ENCODE measurements at places on chromosomes 3 and 15.
A peak's percentile ranks its signal among the peaks of the same experiment; 100 is the strongest.

DNA sequence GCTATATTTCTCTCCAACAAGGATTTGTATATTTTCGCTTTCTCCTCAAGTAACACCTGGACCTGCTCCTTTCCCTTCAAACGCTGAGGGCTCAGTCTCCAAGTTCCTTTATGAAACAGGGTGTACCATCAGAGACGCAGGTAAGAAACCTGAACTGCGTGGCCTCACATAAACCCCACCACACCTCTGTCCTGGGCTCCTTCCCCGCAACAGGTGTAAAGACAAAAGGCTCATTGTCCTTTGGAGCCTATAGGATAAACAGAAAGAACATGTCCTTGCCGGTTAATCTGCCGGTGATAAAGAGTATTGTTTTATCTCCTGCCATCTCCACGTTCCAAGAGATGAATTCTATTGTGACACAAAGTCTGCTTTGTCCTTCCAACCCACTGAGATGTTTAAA, 111.8 kb upstream of the ADAMTS9 start:
- no peak for DNase-seq

DNA sequence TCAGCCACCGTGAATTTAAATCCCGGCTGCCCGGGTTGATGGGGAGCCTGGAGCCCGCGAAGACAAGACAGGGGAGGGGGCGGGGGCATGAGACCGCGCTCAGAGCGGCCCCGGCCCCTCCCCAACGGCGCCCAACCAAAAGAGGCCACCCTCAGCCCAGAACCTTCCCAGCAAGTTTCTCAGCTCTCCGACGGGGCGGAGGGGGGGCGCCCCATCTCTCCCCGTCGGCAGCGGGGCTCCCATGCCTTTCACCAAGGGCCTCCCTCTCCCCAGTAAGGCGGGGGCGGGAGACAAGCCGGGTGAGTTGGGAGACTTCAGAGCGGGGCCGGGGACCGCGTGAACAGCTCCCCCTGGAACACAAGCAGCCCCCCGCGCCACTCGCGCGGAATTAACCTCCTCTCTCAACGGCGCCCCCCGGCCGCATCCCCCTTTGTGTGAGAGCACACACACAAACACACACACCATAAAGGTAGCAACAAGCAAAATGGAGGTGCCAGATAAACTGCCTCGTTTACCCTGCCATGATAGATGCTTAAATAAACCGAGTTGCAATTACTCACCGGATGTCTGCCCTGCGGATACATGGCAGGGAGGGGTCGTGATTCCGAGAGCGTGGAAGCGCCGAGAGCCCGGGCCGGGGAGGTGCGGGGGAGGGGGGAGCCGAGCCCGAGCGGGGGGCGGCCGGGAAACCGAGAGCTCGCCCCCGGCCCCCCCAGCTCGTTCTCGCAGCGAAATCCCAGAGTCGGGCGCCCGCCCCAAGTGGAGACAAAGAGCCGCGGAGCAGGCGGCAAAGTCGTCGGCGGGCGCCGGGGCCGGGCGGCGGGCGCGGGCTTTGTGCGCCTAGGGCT, 1.3 kb downstream of the TLE3 start:
- DNase-seq: peak; percentile 29

GRCh38 chr15:100900136-100900794, 18.9 kb upstream of the LRRK1 start:
- no peak for DNase-seq

DNA sequence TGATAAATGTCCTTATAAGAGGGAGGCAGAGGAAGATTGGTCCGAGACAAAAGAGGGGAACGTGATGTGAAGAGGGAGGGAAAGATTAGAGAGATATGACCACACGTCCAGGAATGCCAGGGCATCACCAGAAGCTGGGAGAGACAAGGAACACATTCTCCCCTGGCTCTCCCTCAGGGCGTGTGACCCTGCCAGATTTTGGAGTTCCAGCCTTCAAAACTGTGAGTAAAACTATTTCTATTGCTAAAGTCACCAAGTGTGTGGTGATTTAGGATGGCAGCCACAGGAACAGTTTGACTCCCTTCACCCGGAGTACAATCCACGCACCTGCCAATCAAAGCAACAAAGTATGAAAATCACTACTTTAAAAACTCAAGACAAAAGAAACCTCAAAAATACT, 32.1 kb upstream of the TJP1 start:
- DNase-seq: no peak
